ENCODE measurements at places on chromosomes 12 and 14.

DNA sequence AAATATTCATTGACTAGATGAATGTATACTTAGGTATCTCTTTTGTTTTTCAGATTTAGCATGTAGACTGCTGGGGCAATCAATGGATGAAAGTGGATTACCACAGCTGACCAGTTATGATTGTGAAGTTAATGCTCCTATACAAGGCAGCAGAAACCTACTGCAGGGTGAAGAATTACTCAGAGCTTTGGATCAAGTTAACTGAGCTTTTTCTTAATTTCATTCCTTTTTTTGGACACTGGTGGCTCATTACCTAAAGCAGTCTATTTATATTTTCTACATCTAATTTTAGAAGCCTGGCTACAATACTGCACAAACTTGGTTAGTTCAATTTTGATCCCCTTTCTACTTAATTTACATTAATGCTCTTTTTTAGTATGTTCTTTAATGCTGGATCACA lies 15.3 kb upstream of the SNAPC1 start:
- DNase-seq, result no peak

DNA sequence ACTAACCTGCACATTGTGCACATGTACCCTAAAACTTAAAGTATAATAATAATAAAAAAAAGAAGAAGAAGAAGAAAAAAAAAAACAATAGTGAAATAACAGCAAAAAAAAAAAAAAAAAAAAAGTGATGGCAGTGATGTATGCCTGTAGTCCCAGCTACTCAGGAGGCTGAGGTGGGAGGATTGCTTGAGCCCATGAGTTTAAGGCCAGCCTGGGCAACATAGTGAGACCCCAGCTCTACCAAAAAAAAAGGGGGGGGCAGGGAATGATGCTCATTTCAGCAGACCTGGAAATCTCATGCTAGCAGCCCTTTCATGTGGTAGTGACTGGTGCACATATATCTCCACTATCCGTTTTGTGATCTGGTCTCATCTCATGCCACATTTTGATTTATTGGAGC lies 20.8 kb downstream of the TRAFD1 start:
- DNase-seq, result no peak

DNA sequence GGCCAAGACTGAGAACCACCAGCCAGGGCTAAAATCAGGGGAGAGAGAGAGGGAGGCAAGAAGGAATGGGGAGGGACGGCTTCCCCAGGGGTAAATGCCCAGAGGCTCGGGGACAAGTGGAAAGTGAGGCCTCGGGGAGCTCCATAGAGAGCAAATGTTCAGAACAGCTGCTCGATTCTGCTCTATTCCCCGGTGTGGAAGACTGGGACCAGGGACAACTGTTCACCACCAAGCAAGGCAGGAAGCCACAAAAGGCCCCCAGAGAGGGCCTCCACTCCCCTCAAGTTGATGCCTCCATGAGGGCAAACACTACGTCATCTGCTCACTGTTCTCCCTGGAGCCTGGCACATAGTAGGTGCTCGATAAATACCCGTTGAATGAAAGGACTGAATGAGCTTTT lies 53.5 kb downstream of the IRF2BPL start:
- DNase-seq, result no peak

GRCh38 chr12:32566663-32567295 lies 112.3 kb upstream of the DNM1L start:
- peak; percentile 17 for DNase-seq

GRCh38 chr12:88650715-88651114 lies 70.4 kb upstream of the KITLG start:
- DNase-seq, result no peak

DNA sequence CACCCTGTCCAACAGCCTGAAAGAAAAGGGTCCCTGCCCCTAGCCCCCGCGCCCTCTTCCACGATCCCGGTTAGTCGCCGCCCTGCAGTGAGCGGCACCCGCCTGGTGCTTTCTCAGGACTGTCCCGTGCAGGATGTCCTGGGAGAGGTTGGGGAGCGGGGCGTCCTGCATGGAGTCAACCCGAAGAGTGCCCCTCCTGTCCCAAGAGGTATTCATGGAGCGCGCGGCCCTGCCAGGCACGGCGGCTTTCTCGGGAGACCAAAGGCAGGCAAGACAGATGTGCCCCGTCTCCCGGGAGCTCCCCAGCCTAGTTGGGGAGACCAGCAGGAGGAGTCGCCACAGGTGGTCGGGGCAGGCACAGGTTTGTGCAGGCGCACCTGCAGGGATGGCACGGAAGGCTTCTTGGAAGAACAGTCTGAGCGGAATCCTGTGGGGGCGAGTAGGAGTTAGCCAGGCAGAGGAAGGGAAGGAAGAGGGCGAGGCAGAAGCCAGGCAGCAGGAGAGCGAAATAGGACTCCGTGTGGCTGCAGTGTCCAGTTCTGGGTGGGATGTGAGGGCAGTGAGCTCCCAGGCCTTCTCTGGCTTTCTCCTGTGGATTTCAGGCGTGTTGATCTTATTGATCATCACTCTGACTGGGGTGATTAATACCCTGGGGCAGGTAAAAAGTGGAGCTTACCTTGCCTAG lies 723 bp downstream of the SIVA1 start:
- DNase-seq, result peak; percentile 16

- DNase-seq, result no peak
These were observed 413.0 kb downstream of the CCDC91 start for GRCh38 chr12:28603239-28603638.

DNA sequence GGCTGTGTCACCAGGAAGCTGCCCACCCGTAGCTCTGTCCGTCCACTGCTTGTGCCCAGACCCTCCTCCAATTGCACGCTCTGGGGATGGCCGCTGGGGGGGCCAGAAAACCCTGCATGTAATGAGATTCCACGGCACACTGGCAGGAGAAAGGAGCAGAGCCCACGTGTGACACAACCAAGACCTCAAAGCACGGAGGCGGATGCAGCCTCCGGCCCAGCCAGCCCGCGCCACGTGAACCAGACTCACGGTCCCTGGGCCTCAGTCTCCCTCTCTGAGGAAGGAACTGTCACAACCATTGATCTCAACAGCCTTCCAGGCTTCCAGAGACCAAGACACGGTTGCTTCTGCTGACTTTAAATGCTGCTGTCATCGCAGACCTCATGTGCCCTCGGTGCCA lies 14.4 kb downstream of the ANHX start:
- no peak for DNase-seq

DNA sequence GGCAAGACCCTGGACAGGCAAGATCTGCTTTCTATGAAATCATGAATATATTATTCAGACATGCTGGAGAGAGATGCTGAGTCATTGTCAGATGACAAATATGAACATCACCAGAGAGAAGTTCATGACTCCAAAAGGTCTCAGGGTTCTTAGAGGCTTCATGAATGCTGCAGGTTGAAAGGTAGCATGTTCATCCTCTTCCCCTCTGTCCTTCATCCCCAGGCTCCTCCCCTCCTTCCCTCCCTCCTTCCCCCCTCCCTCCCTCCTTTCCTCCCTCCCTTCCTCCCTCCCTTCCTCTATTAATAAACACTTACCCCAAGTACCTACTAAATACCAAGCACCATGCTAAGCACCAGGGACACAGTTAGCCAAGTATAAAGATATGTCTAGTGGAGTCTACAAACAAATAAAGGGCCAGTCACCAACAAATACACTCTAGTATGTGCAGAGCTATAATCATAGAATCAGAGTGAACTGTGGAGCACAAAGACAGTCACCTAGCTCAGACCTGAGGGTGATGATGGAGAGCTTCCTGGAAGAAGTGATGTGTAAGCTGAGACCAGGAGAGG lies 46.2 kb downstream of the RPH3A start:
- DNase-seq, result no peak

GRCh38 chr12:29751676-29752075 lies 32.1 kb downstream of the TMTC1 start:
- no peak for DNase-seq

DNA sequence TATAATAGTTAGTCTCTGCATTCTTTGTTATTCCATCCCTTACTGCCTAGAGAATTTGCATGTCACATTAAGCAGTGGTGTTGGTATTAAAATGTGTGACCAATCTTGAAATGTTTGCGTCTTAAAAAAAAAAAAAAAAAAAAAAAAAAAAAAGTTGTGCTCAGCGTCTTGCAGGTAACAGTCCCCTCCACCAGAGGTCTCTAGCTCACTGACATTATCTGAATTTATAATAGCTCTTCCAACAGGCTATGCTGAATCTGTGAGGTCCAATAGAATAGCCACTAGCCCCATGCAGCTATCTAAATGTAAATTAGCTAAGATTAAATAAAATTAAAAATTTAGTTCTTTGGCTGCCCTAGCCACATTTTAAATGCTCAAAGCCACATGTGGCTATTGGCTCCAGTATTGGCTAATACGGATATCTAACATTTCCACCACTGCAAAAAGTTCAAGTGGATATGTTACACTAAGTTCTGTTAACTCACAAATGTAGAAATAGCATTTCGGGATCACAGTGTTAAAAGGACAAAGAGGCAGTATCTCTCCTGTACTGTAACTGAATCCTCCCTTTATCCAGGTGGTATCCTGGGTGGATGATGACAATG lies 28.7 kb downstream of the NKX2-8 start:
- DNase-seq, result peak; percentile 32

DNA sequence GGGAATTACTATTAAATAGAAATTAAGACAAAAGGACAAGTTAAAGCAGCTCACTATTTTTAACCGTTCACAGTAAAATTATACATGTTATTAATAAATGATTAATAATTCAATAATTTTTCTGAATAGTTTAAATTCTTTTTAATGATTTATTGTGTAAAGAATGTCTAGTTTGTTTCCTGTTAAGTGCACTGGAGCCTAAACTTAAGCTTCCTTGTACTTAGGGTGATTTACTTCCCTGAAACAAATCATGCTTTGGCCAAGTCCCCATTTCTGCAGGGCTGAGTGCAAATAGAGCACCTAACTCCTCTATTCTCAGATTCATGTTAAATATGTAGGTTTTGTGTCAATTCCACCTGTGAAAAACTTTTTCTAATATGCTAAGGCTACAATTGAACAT lies 188.9 kb upstream of the PDZRN4 start:
- no peak for DNase-seq

DNA sequence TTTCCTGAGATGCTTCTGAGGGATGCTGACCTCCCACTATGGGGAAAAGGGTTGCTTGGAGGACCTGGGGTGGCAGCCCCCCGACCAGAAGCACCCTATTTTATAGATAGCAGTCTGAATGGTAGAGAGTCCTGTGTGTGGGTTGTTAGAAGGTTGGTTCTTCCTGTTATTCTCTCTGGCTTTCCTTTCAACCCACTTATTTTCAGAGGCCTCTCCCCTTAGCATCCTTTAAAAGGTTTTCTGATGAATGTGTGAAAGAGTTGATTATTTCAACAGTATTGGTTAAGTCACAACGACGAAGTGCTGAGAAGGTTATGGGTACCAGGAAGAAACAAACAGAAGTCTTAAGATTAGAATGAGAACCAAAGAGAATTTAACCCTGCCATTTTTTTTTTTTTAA lies 20.8 kb upstream of the MANSC4 start:
- DNase-seq, result no peak

DNA sequence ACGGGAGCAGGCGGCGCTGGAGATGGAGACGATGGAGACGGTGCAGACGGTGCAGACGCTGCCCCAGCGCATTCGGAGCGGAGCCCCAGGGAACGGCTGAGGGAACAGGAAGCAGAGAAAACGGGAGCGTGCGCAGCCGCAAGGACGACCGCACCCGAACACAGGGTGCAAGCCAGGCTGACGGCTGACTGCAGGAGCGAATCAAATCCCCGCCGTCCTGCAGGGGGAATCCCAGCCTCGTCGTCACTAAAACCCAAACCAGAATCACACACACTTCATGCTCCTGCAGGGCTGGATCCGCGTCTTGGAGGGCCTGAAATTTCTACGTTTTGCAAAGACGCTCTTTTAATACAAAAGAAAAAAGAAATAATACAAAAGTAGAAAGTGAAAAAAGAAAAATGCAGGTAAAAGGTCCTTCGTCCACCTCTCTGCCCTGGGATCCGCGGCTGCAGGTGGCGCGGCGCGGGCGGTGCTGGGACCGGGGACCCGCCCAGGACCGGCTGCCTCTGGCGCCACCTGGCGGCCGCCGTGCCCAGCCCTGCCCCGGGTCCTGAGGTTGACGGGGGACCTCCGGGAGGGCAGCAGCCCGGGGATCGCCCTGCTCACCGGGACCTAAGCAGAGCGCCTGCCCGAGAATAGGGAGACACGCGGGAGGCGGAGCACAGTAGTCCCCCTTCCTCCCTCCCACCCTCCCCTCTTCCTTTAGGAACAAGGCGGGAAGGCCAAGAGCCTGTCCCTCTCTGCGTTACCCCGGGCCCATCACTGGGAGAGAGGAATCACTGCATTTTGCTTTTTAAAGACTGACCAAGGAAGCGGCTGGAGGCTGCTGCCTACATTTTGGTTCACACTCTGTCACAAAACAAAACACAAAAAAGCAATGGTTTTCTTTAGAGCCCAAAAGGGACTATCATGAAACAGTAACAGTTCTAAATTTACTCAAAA lies 20.1 kb downstream of the STX2 start:
- DNase-seq, result peak; percentile 96

Data from Calu3 (cell line).